Regular cardiac myocyte (primary cell): ENCODE measurements at places on chromosomes 5 and 9. TPM values are rescaled to one million over a fixed set of nuclear protein-coding genes. Genes with fewer than 3 reads are reported as not detected.

The MYMK gene
- not detected in 2 replicates for total RNA-seq

The NTNG2 gene
- total RNA-seq = 0.96 and 2.8 TPM in 2 replicates

The SLC6A18 gene
- total RNA-seq = not detected in 2 replicates

The FAM53C gene
- total RNA-seq = 22.8 and 25.9 TPM in 2 replicates

The FGFR4 gene
- 0.56 and 1.9 TPM in 2 replicates for total RNA-seq

The ARSK gene
- total RNA-seq = 27.6 and 33.8 TPM in 2 replicates

The CARD9 gene
- total RNA-seq = 0.56 and 4.6 TPM in 2 replicates

The CDKN2B gene
- total RNA-seq = 10.2 and 22.0 TPM in 2 replicates

The TCF7 gene
- under 0.01 and 0.38 TPM in 2 replicates for total RNA-seq

The GPR150 gene
- 0.96 and 2.5 TPM in 2 replicates for total RNA-seq

The TLR4 gene
- 43.1 and 58.5 TPM in 2 replicates for total RNA-seq

The PRDM9 gene
- total RNA-seq = not detected in 2 replicates
